ENCODE measurements at places on chromosomes 12 and 14.

GRCh38 chr12:22353615-22354325 lies 19.3 kb upstream of the ST8SIA1 start:
- no peak for DNase-seq

DNA sequence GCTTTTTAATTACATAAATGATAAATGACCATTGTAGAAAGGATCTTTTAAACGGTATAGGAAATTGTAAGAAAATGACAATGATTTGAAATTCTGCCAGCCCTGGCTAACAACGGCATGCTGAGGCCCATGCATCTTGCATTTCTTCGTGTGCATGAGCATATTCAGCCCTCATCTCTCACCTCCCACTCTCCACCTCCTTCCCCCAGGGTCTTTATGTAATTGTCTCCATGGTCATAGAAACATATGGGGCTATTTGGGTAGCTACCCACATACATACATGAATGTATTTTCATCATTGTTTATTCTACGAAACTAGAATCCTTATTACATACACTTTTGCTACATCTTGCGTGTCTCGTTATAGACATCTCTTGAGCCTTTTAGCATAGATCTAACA lies 4.5 kb downstream of the MYO1H start:
- no peak for DNase-seq

GRCh38 chr14:53890611-53891101 lies 66.0 kb downstream of the BMP4 start:
- no peak for DNase-seq

DNA sequence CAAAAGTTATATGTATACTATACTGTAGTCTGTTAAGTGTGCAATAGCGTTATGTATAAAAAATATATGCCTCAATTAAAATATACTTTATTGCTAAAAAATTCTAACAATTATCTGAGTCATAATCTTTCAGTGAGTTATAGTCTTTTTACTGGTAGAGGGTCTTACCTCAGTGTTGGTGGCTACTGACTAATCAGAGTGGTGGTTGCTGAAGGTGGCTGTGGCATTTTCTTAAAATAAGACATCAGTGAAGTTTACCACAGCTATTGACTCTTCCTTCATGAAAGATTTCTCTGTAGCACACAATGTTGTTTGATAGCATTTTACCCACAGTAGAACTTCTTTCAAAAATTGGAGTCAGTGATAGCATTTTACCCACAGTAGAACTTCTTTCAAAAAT lies 23.4 kb downstream of the POLR3B start:
- no peak for DNase-seq

GRCh38 chr14:65070471-65070976 lies 31.8 kb downstream of the MAX start:
- no peak for DNase-seq

- DNase-seq, result no peak
Measured at GRCh38 chr12:56487448-56488040, 417 bp downstream of the GLS2 start.

- no peak for DNase-seq
Measured at GRCh38 chr12:101480849-101481248, 5.7 kb downstream of the SPIC start.

- DNase-seq, result peak; percentile 74
Measured at GRCh38 chr14:20327005-20327869, 5.8 kb downstream of the CCNB1IP1 start.

GRCh38 chr12:50059440-50060119 lies 2.2 kb downstream of the ASIC1 start:
- peak; percentile 48 for DNase-seq

DNA sequence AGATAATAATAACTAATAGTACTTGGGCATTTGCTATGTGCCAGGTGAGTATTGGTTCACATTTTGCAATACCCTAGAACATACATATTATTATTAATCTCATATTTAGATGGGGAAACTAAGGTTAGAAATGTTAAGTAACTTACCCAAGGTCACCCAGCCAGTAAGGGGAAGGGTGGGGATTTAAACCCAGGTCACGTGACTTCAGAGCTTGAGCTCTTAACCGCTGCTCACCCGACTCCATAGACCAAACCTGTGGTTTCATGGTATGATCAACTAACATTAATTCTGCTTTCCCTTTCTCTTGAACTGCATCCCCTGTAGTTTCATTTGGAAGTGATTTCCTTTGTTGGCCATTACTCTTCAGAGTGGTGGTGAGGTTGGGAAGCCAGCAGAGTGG lies 242.3 kb downstream of the NRXN3 start:
- DNase-seq, result no peak

DNA sequence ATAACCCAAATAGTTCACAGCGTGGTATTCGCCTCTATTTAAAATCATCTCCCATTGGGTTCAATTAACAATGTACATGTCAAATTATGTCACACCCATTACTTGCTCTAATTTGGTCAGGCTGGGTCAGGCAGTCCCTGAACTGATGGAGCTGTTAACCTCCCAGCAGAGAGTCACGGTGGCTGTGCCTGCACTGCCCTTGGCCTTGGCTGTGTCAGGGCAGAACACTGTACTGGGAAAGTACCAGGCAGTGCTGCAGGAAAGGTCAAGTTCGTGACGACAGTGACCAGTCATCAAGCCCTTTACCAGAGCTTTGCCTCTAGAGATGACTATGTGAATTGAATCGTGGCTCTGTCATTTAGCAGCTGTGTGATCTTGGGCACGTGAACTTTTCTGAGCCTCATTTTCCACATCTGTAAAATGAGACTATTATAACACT lies 100.0 kb downstream of the ARF6 start:
- DNase-seq, result no peak

- no peak for DNase-seq
Measured at GRCh38 chr14:53325176-53325806, 172.2 kb upstream of the DDHD1 start.

GRCh38 chr12:46497739-46498138 lies 125.2 kb upstream of the SLC38A2 start:
- no peak for DNase-seq

- no peak for DNase-seq
Measured at GRCh38 chr12:32030151-32030550, 70.9 kb downstream of the RESF1 start.

DNA sequence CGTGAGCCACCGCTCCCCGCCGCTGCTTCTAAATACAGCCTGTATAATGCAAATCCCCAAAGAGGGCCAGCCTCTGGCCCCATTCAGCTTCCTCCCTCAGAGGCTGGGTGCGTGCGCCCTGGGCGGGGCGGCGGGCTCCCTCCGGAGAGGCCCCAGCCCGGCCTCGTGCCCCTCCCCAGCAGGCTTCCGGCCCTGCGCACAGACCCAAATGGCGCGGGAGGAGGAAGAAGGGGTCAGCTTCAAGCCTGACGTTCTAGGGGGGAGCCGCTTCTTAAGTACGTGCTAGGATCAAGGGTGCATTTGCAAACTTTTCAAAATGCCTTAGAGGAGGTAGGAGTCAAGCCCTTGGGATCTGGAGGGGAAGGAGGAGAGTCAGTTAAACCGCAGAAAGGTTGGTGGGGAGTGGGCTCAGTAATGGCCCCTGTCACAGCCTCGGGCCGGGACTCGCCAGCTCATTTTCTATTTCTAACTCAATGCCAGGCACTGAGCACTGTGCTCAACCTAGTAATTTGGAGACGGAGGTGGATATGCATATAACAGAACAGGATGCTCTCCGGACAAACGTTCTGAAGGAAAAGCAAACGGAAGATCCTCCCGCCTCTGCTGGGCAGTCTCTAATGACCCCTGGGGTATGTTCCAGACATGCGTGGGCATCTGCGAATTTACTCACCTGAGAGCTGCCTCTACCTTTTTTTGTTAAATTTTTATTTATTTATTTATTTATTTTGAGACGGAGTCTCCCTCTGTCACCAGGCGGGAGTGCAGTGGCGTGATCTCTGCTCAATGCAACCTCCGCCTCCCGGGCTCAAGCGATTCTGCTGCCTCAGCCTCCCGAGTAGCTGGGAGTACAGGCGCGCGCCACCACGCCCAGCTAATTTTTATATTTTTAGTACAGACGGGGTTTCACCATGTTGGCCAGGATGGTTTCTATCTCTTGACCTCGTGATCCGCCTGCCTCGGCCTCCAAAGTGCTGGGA lies 32.3 kb downstream of the NINJ2 start:
- peak; percentile 71 for DNase-seq

DNA sequence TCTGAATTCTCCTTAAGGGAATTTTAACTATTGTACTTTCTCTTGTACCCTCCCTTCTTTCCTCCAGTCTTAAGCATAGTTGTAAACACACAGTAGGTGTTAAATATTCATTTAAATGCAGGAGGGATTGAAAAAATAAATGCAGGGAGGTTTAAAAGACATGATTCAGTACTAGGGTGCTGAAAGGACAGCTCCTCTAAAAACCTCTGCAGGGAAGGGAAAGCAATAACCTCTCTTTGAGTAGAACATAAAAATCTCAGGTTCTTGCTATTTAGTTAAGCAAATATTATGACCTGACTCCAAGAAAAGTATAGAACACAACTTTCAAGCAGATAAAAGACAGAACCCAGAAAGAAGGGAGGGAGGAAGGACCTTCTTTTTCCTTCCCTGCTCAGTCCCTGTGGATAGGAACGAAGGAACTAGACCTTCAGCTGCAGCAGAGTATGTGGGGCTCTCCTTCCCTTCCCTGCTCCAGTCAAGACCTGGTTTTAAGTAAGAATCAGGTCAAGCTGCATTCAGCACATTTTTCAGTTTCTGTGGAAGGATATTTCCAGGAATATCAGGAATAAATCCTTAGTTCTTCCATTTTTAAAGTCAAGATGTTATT lies 4.7 kb downstream of the MAP3K9 start:
- no peak for DNase-seq

DNA sequence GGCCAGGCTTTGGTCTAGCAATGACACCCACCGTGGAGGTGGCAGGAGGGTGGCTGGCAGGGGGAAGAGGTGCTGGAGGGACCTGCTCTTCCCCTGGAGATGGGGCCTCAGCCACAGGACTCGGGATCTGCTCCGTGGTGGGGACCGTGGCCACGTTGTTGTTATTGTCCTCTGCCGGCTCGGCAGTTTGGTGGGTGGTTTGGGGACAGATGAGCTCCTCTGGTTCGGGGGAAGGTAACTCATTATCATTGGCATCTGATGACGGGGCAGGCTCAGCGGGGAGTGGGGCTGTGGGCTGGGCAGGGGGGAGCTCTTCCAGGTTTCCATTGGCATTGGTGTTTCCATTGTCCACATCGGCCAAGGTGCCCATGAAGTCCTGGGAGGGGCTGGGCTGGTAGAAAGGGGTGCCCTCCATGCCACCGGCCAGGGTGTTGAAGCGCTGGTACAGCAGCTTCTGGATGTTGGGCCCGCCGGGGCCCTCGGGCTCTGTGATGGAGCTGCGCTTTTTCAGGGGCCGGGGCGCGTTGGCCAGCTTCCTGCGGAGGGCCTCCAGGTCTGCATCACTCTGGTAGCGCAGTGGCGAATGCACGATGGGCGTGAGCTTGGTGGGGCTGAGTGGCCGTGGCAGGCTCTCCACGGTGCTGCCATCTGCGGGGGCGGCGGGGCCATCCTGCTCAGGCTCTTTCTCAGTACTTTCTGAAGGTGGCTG lies 24.3 kb downstream of the ZFYVE21 start:
- DNase-seq, result no peak

DNA sequence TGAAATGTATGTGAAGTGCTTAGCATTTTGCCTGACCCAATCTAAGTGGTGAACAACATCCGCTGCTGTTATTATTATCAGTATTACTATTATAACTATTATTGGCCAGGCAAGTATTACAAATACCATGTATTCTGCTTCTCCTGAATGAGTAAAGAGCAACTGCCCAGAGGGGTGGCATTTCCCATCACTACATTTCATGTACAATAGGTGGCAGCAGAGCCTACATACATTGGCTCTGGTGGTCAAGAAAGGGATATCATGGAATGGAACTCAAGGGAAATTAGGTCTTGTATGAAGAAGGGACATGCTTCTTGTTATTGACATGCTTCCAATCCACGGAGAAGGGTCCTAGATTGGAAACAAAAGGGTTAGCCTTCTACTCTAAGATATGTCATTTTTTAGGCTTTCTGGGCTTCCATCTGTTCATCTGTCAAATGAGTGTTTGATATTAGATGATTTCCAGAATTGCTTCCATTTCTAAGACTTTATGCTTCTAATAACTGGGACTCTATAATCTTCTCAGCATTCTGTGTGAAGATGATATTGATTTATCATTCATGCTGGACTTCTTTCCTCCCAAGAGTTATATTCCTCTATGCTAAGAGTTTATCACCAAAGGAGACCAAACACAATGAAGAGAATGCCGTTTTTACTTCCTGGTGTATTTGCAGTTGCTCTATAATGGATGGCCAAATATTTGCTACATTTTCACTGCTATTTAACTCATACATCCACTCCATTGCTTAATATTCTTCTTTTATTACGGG lies 239.1 kb downstream of the SSPN start:
- peak; percentile 11 for DNase-seq

GRCh38 chr12:2378835-2379330 lies 326.1 kb downstream of the CACNA1C start:
- no peak for DNase-seq

DNA sequence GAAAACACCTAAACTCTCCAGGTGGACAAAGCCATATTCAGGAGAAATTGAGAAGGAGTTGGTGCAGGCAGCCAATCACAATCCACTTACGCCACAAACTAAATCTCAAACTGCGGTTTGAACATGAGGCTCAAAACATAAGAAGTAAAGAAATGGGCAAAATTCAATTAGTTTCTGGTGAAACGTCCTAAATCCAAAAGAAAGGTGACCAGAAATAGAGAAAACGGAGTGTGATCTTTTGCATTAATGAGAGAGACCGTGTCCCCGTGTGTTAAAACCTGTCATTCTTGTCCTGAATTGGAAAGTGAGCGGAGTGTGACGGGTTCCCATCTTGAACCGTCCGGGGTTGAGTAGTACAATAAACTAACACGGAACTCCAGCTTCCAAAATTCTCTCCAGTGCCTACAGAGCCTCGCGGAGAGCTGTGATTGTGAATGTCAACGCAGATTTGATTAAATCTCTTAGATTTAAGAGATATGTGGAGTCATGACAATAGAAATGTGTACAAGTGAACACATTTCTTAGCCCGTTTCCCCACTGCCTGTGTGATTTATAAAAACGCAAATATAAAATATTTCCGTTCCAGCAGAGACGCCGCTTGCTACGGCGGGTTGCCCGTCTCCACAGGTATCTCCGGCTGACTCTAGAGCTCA lies 595 bp upstream of the METAP2 start:
- peak; percentile 38 for DNase-seq

DNA sequence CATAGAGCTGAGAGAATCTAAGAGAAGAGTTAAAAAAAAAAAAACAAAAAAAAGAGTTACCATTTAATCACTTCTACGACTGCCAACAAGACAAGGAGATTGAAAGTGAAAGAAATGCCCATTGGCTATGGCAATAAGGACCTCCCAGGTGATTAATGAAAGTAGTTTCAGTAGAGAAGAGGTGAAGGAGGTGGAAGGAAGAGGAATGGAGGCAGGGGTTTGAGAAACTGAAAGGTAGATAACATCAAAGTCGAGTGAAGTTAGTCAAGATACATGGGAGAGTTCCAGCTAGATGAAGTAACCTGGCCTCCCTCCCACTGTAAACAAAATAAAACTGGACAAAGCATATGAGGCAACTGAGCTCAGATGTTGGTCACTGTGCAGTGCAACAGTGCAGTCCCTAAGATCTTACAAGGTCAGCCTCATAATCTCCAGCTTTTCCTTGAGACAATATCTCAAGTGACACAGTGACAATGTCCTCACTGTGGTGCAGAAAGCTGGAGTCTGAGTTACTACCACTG lies 118.0 kb upstream of the CCDC198 start:
- DNase-seq, result no peak

Data from CD4-positive, alpha-beta T cell treated with Interleukin-4 for 4 hours (primary cell).